ENCODE measurements at places on chromosomes 6 and 20. TPM values are rescaled to one million over a fixed set of nuclear protein-coding genes. Genes with fewer than 3 reads are reported as not detected.

Gene PROKR2
- total RNA-seq, result not detected

Gene CPNE5
- total RNA-seq, result 0.70 TPM

Gene PPP1R16B
- total RNA-seq, result 55.1 TPM

Gene ENPP1
- 0.52 TPM for total RNA-seq

Gene IMPG1
- not detected for total RNA-seq

Gene HEY2
- total RNA-seq, result not detected

Gene VSTM2L
- total RNA-seq, result not detected

Gene BCLAF1
- total RNA-seq, result 242 TPM

Gene PCK1
- total RNA-seq, result not detected

Gene FAM217A
- not detected for total RNA-seq

Gene NMBR
- total RNA-seq, result not detected

Gene DEFB124
- total RNA-seq, result not detected

Gene RHAG
- not detected for total RNA-seq

Gene PTK7
- total RNA-seq, result 0.42 TPM

Gene COMMD7
- 29.6 TPM for total RNA-seq

Gene FOXC1
- not detected for total RNA-seq

Gene ACTL10
- total RNA-seq, result 5.5 TPM

Gene FAM83D
- 1.4 TPM for total RNA-seq

Gene PSORS1C1
- not detected for total RNA-seq

Gene ESF1
- 13.5 TPM for total RNA-seq
